MCF 10A (cell line): ENCODE measurements at places on chromosomes 3 and 15. TPM values are rescaled to one million over a fixed set of nuclear protein-coding genes. Genes with fewer than 3 reads are reported as not detected.

DNA sequence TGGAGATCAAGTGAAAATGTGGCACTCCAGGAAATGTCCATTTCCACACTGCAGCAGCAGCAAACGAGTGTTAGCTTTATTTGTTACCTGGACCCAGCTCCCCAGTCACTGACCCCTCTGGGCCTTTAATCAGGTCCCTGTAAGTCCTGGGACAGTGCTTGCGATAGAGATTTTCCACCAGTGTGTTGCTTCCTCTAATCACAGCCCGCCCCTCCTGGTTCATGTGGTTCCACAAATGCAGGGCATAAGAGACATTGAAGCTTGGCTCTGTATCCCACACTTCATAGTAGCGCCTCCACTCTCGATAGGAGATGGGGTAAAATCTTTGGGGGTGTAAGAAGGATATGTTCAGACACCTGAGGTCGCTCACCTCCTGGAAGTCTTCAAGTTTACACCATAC is 8.0 kb downstream of the A4GNT start:
- H3K4me1 ChIP-seq, result peaks cover 11% of the 10 kb centered on the region
- no peaks in the 10 kb centered on the region for H3K27me3 ChIP-seq

The IL5RA gene
- total RNA-seq, result not detected in 2 replicates

GRCh38 chr15:66560856-66561525 is 4.8 kb downstream of the LCTL start:
- no peaks in the 10 kb centered on the region for H3K27me3 ChIP-seq
- H3K4me1 ChIP-seq, result no peaks in the 10 kb centered on the region
- no peak overlapping the region for H3K4me3 ChIP-seq
- DNase-seq, result no peak
- H3K36me3 ChIP-seq, result no peaks in the 10 kb centered on the region
- no peak overlapping the region for H3K27ac ChIP-seq

- H3K27me3 ChIP-seq, result no peaks in the 10 kb centered on the region
- H3K4me1 ChIP-seq, result peaks cover 12% of the 10 kb centered on the region
- H3K36me3 ChIP-seq, result no peaks in the 10 kb centered on the region
- no peak overlapping the region for H3K4me3 ChIP-seq
- H3K27ac ChIP-seq, result no peak overlapping the region
Observed at GRCh38 chr15:51104512-51104911, 9.8 kb upstream of the TNFAIP8L3 start.

- H3K4me1 ChIP-seq, result peaks cover 12% of the 10 kb centered on the region
- H3K27ac ChIP-seq, result no peak overlapping the region
- no peak for DNase-seq
- H3K36me3 ChIP-seq, result peaks cover 52% of the 10 kb centered on the region
- H3K27me3 ChIP-seq, result no peaks in the 10 kb centered on the region
- no peak overlapping the region for H3K4me3 ChIP-seq
Observed at GRCh38 chr3:179229177-179229576, 21.7 kb downstream of the KCNMB3 start.

The GOLGA8J gene
- 0.21 TPM in 1 of 2 replicates, not detected in the other for total RNA-seq

The OR5H14 gene
- total RNA-seq, result not detected in 2 replicates

The FLNB gene
- total RNA-seq, result 580 and 593 TPM in 2 replicates

DNA sequence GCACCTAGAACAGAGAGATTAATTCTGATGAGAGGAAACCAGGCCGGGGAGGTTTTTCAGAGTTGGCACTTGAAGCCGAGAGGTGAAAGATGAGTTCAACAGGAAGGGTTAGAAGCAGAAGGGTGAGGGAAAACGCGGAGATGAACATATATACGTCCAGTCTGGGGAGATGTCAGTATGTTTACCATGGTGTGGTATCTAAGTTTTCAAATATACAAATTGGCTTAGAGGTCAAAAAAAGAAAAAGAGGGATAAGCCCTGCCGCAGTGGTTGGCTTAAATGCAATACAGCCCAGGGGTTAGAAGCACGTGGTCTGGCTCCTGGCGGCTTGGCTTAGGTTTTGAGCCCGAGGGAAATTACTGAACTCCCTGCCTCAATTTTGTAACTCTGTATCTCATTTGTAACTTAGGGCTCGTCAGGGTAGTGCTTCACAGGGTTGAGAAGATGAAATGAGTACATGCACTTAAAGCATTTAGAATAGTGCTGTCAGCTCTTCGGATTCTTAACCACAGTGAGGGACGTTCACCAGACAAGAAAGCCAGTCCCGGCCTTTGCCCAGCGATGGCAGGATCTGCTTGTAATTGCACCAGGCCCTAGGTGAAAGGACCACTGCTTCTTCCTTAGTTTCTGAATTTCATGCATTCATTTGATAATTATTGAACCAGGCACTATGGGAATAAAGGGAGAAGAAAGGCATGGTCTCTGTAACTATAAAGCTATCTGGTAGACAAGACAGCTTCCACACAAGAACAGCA is 6.4 kb downstream of the HES1 start:
- peak overlapping the region; percentile 59 for H3K4me3 ChIP-seq
- peak overlapping the region; percentile 94 for H3K27ac ChIP-seq
- peaks cover 26% of the 10 kb centered on the region for H3K4me1 ChIP-seq
- DNase-seq, result peak; percentile 79
- H3K36me3 ChIP-seq, result peaks cover 19% of the 10 kb centered on the region
- peaks cover 2% of the 10 kb centered on the region for H3K27me3 ChIP-seq

GRCh38 chr15:61839546-61839945 is 220.7 kb downstream of the VPS13C start:
- H3K36me3 ChIP-seq, result no peaks in the 10 kb centered on the region
- no peak overlapping the region for H3K27ac ChIP-seq
- no peak for DNase-seq
- no peaks in the 10 kb centered on the region for H3K27me3 ChIP-seq
- H3K4me1 ChIP-seq, result no peaks in the 10 kb centered on the region
